GF-D8 (cell line): ENCODE measurements at places on chromosomes 7 and 10.
A peak's percentile ranks its signal among the peaks of the same experiment; 100 is the strongest.

GRCh38 chr10:79060641-79061255, 8.0 kb upstream of the ZMIZ1 start:
- DNase-seq: no peak

DNA sequence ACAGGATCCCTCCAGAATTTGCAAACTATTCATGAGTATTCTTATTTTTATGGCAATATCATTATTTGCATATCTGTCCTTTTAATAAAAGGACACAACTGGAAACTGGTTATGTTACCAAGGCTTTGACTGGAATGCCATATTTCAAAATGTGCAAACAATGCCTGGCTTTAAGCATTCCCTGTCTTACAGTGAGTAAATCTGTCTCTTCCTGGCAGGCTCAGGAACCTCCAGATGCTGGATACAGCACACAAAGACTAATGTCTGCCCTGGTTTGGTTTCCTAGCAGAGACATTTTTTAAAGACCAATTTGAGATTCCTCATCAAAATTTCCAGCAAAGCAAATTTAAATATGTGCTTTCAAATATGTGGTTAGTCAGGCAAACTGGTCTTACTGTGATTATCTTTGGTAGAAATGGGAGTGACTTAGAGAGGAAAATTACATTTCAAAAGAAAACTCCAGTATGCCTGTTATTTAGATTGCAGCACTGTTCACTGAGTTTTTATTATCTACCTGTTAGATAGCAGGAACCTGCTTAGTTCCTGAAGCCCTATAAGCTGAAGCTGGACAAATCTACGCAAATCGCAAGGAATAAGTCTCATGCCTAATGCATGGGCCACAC, 31.3 kb downstream of the RNF216 start:
- no peak for DNase-seq

- DNase-seq: peak; percentile 82
These were observed 106.3 kb downstream of the GRK5 start for GRCh38 chr10:119313644-119314043.

DNA sequence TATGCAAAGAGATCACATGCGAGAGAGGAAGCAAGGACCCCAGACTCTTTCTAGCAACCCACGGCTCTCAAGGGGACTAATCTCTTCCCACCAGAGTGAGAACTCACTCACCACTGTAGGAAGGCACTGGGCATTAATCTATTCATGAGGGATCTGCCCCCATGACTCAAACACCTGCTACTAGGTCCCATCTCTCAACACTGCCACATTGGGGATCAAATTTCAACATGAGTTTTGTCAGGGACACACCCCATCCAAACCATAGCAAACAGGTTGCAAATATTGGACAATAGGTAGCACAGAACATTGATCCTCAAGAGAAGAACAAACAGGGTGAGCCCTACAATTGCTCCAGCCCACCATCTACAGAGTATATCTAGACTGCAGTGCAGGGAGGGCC, 740.6 kb downstream of the LRMDA start:
- DNase-seq: no peak

DNA sequence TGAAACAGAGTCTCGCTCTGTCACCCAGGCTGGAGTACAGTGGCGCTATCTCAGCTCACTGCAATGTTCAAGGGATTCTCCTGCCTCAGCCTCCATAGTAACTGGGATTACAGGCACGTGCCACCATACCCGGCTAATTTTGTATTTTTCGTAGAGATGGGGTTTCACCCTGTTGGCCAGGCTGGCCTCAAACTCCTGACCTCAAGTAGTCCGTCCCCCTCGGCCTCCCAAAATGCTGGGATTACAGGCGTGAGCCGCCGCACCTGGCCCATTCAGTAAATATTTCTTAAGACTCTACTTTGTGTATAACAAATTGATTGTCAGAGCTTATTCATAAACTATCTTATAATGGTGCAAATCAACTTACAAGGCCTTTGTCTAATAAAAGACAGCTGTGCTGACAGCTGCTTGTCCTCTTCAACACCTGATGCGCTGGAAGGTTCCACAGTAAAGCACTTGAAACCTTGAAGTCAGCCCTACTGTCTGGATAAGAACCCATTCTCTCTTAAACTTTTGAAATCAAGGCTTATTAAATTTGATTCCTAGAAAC, 14.7 kb downstream of the ECHDC3 start:
- DNase-seq: no peak

- DNase-seq: no peak
These were observed 69.3 kb upstream of the PDZD8 start for GRCh38 chr10:117444497-117445040.

- DNase-seq: no peak
These were observed 64.6 kb upstream of the LRRN3 start for GRCh38 chr7:111026343-111026742.

- DNase-seq: no peak
These were observed 529.0 kb downstream of the TYW1 start for GRCh38 chr7:67525588-67525987.

- no peak for DNase-seq
These were observed 8.4 kb downstream of the GIGYF1 start for GRCh38 chr7:100685631-100686145.

DNA sequence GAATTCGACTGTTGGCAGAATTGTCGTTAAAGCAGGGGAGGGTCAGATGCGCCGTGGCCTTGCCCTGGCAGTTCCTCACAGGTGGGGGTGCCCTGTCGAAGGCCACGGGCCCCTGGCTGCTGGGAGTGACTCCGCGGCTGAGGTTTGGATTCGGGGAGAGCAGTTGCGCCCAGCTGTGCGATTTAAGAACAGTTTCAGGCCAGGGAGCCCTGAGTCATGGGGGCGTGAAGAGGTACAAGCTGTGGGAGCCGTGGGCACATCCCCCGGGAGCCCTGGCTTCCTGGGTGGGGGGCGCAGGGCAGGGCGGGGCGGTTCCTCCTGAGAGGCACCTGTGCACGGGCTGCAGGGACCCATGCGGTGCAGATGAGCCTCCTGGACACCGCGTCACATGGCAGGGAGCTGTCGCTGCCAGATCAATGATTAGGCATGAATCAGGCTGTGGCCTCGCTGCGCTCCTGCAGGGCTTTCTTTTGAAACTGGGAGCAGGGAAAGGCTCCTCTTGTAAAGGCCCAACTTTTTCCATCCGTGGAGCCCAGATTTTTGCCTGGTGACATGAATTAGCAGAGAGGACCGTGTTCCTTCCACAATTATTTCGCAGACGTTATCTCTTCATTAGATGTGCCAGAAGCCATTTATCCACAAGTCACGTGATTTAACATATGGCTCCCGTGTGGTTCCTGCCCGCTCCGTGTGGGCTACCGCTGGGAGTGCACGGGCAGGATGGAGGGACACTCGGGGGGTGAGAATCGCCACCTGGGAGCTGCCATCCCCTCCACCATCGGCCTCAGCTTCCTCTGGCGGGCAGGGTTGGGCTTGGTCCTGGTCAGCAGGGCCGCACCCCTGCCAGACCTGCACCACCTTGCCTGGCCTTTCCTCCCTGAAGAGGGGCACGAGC, 918 bp downstream of the PWWP2B start:
- peak; percentile 28 for DNase-seq

DNA sequence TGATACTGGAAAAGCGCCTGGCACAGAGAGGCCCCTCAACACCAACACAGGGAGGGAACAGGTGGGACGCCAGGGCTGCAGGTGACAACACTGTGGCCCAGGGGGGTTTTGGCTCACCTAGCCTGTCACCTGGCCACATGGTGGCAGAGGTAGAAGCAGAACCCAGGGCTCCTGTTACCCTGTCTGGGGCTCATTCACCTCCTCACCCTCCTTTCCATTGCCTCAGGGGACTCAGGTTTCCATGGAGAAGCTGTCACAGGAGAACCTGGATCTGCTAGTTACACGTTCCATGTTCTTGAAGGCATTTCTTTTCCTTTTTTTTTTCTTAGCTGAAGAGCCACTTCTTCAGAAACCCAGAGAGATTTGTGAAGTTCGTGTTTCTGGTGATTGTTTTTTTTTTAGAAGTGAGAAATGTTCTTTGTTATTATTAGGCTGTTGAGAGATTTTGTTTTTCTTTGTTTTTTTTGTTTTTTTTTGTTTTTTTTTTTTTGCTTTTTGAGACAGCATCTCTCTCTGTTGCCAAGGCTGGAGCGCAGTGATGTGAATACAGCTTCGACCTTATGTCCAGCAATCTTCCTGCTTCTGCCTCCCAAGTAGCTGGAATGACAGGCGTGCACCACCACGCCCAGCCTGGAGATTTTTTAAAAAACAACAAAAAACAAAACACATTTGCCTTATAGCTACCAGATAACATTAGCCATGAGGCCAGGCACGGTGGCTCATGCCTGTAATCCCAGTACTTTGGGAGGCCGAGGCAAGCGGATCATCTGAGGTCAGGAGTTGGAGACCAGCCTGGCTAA, 16.0 kb downstream of the DENND2A start:
- DNase-seq: no peak

DNA sequence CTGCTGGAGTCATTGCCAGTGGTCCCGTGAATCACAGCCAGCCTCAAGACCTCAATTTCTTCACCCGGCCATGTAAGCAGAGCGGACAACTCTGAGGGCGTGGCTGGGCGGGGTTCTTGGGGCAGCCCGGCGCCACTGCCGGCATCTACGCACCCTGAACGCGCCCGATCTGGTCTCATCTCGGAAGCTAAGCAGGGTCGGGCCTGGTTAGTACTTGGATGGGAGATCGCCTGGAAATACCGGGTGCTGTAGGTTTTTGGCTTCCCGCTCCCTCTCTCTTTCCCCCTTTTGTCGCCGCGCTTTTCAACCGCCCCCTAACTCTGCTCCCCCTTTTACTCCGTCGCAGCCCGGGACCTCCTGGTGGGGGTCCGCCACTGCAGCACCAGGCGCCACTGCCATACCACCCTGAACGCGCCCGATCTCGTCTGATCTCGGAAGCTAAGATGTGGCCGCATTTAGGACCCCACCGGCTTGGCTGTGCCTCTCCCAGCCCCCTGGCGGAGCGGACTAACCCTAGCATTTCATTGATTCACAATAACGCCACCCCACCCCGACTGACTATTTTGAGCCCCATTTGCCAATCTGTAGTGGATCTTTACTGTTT, 25.3 kb downstream of the GARIN1A start:
- no peak for DNase-seq

GRCh38 chr7:140696680-140697446, at the start of gene NDUFB2:
NDUFB2 (plus strand) TSS chr7:140696708; CDS start chr7:140696745, 37 bp downstream.
- DNase-seq: peak; percentile 63

DNA sequence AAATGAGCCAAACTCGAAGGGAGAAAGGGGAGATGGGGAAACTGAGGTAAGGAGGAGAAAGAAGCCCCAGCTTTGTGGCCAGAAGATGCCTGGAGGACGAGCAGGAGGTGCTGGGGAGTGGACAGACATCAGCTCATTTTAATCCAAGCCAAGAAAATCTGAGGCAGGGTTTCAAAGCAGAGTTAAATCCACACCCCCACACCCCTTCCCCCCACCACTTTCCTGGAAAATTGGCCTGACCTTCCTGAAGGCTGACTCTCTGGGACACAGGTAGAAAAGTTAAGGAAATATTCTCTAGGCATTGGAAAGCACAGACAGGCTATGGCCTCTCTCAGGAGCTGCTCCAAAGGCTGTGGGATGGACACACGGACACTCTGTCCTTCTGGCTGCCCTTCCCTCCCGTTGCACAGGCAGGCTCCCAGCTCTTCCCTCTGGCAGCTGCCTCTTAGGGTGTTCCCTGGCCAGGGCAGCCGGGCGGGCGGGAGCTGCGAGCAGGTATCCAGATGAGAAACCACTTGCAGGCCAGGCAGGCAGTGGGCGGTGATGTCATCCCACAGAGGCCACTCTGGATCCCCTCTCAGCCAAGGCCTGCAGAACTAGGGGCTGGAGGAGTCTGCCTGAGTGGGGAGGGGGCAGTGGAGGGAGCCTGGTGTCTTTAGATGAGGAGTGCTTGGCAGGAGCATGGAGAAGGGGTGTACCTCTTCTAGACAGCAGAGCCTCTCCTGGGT, 171.8 kb downstream of the NEURL1 start:
- no peak for DNase-seq
